ENCODE measurements at places on chromosomes 1 and 21. TPM values are rescaled to one million over a fixed set of nuclear protein-coding genes. Genes with fewer than 3 reads are reported as not detected.

Gene ATP1A2
- total RNA-seq, result 10.1 TPM

Gene FOXE3
- not detected for total RNA-seq

DNA sequence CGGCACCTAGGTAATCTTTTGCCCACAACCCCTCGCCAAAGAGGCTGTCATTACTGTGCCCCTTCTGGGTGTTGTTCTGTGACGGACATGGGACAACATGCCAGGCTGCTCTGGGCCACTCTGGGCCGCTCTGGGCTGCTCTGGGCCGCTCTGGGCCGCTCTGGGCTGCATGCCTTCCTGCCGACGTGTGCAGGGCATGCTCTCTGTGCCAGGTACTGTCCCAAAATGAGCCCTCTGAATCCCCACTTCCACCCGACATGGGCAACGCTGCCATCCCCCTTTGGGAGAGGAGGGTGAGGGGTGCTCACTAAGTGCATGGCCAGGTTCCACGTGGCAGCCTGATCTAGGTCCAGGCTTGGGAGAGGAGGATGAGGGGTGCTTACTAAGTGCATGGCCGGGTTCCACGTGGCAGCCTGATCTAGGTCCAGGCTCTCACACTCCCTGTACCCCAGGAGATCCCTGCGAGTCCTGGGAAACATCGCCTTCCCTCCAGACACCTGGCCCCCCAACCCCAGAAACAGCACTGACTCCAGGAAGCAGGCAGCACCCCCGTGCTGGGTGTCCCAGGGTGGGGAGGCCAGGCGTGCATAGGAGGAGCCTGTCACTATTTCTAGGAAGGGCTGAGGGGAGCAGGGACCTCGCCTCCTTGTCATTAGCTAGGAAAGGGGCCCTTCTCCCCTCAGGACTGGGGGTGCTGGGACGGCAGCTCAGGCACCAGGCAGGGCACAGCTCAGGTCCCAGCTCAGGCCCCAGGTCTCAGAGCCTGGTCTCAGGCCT is 16.5 kb downstream of the TTC34 start:
- no peak for DNase-seq

- no peak for DNase-seq
Measured at GRCh38 chr1:53320646-53321045, 7.2 kb downstream of the LRP8 start.

- no peak for DNase-seq
Measured at GRCh38 chr21:46424039-46424591, 34.6 kb upstream of the DIP2A start.

Gene CRP
- total RNA-seq, result not detected

GRCh38 chr1:115166531-115167091 is 77.3 kb upstream of the TSPAN2 start:
- DNase-seq, result no peak

- no peak for DNase-seq
Measured at GRCh38 chr1:66172272-66172671, 361.7 kb upstream of the SGIP1 start.

DNA sequence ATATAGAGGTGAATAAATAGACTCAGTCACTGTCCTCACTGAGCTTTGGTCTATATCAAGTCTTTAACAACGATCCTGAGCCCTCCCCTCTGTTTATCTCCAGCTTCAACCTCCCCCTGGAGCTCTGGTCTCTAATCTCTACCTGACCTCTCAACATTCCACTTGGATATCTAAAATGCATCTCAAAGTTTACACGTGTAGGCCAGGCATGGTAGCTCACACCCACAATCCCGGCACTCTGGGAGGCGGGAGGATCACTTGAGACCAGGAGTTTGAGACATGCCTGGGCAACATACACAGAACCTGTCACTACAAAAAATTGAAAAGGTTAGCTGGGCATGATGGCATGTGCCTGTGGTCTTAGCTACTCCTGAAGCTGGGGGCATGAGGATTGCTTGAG is 53.4 kb downstream of the GADD45A start:
- no peak for DNase-seq

DNA sequence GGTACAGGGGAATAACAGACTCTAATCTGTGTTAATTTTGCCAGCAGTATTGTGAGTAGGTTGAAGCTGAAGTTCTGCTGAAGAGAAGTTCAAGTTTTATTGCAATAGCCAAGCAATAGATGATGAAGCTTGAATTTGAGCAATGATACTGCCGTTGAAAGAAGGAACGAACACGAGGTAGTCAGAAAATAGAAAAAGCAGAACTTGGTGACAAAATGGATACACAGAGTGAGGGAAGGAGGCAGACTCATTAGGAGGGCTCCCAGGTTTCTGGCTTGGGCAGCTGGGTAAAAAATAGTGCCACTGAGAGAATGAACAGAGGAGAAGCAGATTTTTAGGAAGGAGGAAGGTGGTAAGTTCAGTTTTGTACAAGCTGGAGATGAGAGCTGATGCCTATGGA is 22.3 kb upstream of the AGO1 start:
- DNase-seq, result no peak

Gene ZMYND12
- 0.18 TPM for total RNA-seq

Gene VHLL
- not detected for total RNA-seq

DNA sequence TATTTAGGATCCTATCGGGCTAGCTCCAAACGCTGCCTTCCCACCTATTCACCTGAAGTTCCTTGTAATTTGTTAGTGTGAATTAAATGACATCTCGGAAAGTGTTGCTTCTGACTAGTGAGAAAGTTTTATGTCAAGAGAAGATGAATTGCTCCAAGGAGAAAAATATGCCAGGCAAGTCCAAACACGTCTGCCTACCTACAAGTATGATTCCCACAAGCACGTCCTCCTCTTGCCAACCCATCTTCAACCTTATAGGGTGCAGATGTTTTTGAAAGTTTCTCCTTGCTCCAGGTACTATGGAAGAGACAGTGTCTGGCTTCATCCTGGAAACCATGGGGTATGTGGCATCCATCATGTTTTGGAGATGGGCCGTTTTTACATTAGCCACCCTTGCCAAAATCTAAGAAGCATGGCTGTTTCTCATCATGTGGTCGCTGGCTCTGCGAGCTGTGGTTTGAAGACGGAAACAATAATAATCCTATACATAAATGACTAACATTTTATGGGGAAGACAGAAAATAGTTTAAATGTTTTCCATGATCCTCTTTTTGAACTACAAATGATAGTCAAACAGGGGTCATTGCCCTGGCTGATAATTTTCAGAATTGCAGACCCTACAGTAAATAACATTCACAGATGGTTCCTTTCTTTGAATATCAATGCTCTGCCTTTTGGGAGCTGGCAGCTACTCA is 505.8 kb downstream of the SMYD3 start:
- no peak for DNase-seq

Gene CHRM3
- total RNA-seq, result 36.7 TPM

- no peak for DNase-seq
Measured at GRCh38 chr21:39182484-39183271, 573 bp downstream of the PSMG1 start.

GRCh38 chr1:42454403-42454802 is 1.4 kb downstream of the ZMYND12 start:
- no peak for DNase-seq

- DNase-seq, result peak; percentile 44
Measured at GRCh38 chr1:41823471-41823870, 95.3 kb downstream of the HIVEP3 start.

Gene GPR3
- 0.18 TPM for total RNA-seq

DNA sequence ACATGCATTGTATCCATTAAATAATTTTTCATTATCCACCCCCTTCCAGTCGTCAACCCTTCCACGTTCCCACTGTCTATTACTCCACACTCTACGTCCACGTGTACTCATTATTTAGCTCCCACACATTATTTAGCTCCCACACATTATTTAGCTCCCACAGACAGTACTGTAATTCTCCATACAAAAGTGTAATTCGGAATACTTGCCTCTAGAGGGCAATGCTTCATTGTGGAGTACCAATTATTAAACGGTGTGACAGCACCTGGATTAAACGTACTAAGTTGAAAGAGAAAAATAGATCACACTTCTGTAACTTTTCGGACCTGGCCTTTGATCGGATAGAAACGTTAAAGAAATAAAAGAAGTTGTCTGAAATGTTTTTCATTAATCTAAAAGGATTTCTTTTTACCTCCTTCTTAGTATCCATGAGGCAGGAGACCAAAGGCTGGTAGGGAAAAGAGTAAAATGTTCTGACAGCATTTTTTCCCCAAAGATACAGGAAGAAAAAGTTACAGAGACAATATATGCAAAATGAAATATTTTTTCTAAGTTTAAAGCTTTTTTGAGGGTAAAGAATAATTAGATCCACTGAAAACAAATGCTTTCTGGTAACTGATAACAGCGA is 99.2 kb downstream of the LHX8 start:
- DNase-seq, result no peak

GRCh38 chr1:170666541-170667254 is 2.8 kb downstream of the PRRX1 start:
- DNase-seq, result no peak

Gene ANKRD45
- total RNA-seq, result not detected

DNA sequence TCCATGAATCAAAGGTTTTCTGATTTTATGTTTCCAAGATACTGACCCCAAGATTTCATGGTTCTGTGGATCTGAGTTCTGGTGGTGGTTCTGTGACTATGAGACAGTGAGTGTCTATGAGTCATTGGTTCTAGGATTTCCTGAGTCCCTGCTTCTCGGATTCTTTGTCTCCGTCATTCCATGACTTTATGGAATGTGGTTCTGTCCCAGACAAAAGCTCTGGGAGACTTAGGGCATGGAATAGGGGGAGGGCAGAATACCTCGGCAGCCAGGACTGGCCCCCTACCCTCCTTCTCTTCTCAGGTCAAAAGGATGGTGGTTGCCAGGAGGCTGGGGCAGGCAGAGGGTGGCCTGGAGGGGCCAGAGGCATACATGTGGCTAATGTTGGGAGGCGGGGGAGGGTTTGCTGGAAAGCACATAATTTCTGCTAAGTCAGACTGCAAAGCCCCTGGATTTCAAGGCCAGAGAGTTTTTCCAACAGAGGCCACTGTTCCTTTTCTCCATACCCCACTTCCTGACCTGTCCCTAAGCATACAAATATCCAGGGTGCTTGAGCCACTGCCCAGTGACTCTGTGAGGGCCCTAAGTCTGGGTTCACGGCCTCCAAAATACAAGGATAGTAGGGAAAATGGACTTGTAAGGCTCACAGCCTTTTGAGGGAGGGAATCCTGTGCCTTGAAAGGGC is 17.2 kb downstream of the CDCP2 start:
- DNase-seq, result no peak

Gene OR1C1
- not detected for total RNA-seq

- DNase-seq, result no peak
Measured at GRCh38 chr1:10340930-10341590, 57.8 kb upstream of the PGD start.

Gene ACP6
- 3.5 TPM for total RNA-seq

- no peak for DNase-seq
Measured at GRCh38 chr1:87717157-87717670, 388.5 kb downstream of the LMO4 start.

GRCh38 chr1:159509440-159510228 is 26.2 kb downstream of the OR10J5 start:
- DNase-seq, result no peak

- no peak for DNase-seq
Measured at GRCh38 chr1:206538901-206539640, 31.7 kb downstream of the RASSF5 start.

DNA sequence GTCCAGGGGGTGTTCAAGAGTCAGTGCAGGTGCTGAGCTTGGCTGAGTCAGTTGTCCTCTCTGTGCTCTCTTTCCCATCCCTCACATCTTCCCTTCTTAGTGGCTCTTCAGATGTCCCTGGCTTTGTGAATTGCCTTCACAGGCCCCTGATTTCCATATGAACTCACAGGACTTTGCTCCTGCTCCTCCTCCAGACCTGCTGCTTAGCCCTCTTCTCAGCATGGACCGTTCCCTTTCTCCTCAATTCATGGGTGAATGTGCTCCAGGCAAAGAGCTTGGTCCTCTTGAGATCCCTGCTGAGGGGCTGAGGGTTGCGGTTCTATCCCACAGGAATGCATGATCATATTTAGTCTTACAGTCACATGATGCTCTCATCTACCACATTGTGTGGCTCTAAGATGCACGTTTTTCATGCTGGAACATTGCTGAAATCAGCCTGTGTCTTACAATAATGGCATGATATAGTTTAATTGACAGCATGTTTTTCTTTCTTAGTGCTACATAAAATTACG is 30.5 kb downstream of the CACNA1E start:
- DNase-seq, result no peak

GRCh38 chr1:234286206-234286605 is 87.0 kb upstream of the COA6 start:
- DNase-seq, result no peak

DNA sequence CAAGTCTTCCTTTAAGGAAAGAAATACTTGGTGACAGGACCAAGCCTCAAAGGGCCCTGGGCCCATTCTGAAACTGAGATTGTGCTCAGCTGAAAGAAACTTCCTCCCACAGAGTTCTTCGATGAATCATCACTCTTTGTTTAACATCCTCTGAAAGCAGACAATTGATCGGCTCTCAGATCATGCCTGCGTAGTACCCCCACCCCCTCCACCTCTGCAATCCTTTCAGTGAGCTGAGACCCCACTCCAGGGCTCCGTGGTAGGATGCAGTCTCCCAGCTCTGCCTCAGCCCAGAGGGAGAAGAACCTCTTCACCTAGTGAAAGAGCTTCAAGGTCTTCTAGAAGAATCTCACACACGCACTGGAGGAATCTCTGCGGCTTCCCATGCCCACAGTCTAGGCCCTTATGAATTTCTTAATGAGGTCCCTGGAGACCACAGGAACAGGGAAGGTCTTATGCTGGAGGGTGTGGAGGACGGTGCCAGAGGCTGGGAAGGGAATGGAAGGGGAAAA is 104.9 kb upstream of the SOD1 start:
- no peak for DNase-seq

- peak; percentile 74 for DNase-seq
Measured at GRCh38 chr21:41326414-41327080, 9.9 kb downstream of the FAM3B start.

Gene PLPPR4
- total RNA-seq, result not detected

DNA sequence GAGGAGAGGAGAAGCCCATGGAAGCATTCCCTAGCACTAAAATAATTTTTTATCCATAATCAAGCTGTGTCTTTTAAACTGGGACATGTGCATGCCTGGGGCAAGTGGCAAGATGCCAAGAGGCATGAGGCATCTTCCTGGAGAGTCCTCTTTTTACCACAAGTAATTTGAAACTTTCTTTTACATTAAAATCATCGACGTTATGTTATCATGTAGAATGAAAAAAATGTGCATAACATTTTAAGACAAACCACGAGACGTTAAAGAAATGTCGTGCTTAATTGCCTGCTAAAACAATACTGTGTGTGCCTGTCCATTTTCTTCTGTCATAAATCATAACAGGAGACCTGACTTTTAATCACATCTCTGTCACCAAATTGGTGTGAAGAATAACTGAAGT is 1.5 kb downstream of the STYXL2 start:
- no peak for DNase-seq

DNA sequence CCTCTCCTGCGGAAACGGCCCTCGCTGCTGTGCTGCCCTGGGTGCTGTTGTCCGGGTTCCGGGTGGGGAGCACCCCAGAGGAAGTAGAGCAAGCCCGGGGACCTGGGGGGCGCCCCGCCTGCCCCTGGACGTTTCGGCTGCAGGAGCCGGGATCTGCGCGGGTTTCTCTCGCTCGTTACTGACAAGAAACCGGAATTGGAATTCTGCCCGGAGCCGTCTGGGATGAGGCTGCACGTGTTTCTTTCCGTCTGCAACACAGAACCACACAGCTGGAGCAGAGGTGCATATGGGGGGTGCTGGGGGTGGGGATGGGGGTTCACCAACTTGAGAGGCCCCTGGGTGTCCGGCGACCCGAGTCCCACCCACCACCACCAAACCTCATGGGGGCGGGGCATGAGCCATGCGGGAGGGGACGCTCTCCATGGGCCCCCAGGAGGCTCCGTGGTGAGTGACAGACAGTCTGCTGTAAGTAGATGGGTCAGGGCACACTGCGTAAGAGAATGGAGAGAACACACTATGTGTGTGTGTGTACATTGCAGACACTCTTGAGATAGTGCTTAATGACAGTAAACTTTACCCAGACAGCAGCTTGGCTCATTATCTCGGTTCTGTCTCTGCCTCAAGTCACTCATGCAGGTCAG is 261.4 kb upstream of the C1orf174 start:
- no peak for DNase-seq

All from stomach (tissue), 19 donors.